ENCODE measurements at places on chromosomes 12 and 14.

- DNase-seq = no peak
These were observed 42.4 kb upstream of the GPATCH2L start for GRCh38 chr14:76109087-76109880.

DNA sequence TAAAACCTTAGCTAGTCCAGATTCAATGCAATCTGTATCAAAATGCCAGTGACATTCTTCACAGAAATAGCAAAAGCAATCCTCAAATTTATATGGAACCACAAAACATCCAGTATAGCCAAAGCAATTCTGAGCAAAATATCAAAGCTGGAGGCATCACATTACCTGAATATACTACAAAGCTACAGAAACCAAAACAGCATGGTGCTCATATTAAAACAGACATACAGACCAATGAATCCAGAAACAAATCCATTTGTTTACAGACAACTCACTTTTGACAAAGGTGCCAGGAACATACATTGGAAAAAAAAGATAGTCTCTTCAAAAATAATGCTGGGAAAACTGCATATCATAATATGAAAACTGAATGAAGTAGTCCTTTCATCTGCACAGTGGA is 4.8 kb downstream of the KLRC4 start:
- DNase-seq = no peak

DNA sequence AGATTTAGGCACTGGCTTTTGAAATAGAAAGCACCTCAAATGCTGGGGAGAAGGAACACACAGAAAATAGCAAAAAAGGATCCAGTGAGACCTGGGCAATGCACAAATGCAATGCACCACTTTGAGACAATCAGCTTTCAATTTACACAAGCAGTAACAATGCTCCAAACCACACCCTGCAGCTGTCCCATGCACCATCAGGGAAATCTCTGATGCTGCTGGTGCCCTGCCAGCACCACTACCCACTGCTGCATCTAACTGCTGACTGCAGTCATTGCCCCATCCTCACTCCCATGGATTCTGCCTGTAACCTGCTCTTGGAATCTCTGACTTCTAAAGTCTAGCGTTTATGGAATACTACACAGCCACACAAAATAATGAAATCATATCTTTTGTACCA is 21.0 kb upstream of the HMGA2 start:
- no peak for DNase-seq

DNA sequence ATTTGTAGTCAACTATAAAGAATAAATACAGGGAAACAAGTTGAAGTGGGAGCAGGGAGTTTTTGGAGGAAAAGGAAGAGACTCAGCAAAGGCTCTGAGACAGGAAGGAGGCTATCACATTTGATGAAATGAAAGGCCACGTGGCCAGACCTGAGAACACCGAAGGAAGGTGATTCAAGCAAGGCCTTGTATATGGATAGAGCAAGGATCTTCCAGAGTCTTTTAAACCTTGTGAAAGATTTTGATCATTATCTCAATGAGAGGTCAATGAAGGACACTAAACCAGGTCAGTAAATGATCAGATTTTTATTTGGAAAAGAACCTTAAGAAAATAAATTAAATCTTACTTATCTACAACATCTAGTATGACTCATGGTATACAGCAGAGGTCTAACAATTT is 523.5 kb downstream of the SLC16A7 start:
- DNase-seq = no peak

DNA sequence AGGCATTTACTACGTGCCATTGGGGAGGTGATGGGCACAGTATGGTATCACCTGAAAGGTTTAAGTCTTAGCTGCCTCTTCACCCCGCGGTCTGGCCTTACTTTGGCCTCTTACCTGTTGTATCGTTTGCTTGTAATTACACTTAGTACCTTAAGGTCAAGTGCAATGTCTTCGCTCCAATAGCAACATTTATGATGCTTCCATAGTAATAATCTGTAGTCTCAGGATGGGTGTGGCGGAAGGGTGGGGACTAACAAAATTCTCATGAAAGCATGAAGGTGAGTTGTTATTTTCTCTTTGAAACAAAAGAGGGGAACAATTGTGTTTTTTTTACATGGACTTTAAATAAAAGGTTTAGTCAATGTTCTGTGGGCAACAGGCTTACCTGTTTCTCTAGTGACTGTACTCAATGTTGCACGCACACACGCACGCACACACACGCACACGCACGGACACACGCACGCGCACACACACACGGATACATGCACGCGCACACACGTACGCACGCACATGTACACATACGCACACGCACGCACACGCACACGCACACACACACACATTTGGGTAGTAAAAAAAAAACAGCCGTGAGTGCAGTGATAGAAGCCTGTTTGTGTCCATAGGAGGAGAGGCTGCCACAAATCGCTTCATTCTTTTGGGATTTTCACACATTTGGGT is 91.4 kb downstream of the DNAH10 start:
- DNase-seq = no peak

GRCh38 chr14:24325041-24325530 is 9.8 kb downstream of the ADCY4 start:
- no peak for DNase-seq

GRCh38 chr14:93266127-93266526 is 59.1 kb downstream of the UBR7 start:
- no peak for DNase-seq

GRCh38 chr12:44019118-44019517 is 183.2 kb downstream of the TMEM117 start:
- no peak for DNase-seq

DNA sequence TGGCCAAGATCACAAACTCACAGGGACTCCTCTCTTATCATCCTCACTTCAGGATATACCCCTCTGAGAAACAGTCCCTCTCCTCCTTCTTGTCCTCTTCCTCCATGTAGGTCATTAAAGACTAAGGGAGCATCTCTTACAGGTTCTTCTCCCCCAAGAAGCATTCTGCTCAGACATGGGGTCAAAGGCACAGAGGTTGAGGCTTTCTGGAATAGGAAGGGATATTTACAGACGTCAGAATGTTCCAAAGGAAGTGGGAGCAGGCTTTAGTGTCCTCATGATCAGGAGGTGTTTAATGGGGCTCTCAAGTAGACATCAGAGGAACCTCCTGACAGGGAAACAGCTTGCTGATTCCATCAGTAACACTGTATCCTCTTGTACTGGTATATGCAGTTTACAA is 36.4 kb downstream of the PRPF40B start:
- DNase-seq = no peak

- DNase-seq = no peak
These were observed 16.8 kb upstream of the FOS start for GRCh38 chr14:75261820-75262219.

- no peak for DNase-seq
These were observed 30.5 kb downstream of the YLPM1 start for GRCh38 chr14:74793506-74794155.

DNA sequence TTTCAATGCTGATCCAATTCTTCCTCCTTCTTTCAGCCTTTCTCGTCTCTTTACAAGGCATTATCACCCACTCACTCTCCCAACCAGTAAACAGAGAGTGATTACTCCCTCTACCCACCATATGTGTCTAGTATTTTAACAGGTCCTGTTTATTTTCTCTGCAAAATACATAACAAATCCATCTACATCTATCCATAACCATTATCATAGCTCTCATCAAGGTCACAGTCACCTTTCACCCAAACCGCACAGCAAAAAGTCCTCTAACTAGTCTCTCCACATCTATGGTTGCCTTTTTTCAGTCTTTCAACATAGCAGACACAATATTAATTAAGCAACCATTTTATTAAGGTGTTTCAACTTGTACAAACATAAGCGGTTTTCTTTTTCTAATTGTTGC is 21.9 kb upstream of the RERG start:
- DNase-seq = no peak

DNA sequence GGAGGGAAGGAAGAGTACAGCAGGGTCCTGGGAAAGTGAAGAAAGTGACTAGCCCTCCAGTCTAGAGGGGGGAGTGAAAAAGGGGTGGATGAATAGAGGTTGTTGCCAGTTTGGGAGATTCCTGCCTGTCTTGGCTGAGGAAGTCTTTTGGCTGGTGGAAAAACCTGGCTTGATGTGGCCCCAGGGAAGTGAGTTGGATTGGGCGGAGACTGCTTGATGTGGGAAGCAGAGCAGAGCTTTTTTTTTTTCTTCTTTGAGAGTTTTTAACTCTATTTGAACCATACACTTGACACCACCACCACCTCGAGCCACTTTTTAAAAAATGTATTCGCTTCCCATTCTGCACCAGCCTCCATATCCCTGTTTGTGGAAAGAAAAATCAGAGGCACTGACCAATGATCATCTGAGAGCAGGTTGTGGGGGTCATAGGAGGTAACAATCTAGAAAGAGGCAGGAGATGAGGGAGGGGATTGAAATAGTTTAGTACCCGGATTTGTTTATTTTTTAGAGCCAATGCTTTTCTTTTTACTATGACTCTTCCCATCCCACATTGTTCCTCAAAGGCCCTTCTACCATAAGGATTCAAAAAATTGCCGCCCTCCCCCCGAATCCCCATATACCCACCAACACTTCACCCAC is 690 bp upstream of the DTX3 start:
- DNase-seq = no peak

GRCh38 chr12:25929142-25929541 is 29.3 kb upstream of the RASSF8 start:
- no peak for DNase-seq

DNA sequence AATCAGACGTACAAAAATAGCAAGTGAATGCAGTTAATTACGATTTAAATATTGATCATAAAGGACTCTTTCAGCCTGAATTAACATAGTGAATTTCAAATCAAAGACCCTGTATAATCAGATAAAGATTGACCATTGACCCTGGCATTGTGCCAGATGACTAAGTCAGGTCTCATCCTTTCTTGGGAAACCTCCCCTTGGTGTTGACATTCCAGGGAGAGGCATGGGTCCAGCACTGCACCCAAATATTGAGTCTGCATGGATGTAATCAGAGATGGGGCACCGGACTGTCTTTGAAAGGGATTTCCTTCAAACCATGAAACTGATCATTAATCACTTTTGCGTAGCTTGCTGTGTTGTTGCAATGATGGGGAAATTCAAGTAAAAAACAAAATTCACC is 1138.2 kb downstream of the BCL11B start:
- DNase-seq = no peak

- DNase-seq = no peak
These were observed 285.1 kb upstream of the NOS1 start for GRCh38 chr12:117646520-117646919.

- no peak for DNase-seq
These were observed 82.2 kb downstream of the PAPOLA start for GRCh38 chr14:96584199-96584906.

- no peak for DNase-seq
These were observed 1.2 kb downstream of the NKX2-1 start for GRCh38 chr14:36518586-36519430.

GRCh38 chr14:71692496-71692895 is 239.7 kb upstream of the RGS6 start:
- no peak for DNase-seq

DNA sequence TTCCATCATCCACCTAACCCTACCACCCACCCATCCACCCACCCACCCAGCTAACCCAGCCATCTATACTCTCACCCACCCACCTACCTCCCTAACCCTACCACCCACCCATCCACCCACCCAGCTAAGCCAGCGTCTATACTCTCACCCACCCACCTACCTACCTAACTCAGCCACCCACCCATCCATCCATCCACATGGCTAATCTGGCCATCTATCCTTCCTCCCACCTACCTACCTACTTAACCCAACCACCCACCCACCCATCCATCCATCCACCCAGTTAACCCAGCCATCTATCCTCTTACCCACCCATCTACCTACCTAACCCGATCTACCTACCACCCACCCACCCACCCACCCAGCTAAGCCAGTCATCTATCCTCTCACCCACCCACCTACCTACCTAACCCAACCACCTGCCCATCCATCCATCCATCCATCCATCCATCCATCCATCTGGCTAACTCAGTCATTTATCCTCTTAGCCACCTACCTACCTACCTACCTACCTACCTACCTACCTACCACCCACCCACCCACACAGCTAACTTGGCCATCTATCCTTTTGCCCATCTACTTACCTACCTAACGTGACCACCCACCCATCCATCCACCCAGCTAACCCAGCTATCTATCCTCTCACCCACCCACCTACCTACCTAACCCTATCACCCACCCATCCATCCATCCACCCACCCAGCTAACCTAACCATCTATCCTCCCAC is 44.1 kb downstream of the RFLNA start:
- no peak for DNase-seq
